NCI-H1417 (cell line): ENCODE measurements at places on chromosomes 4 and X.
A peak's percentile ranks its signal among the peaks of the same experiment; 100 is the strongest.

DNA sequence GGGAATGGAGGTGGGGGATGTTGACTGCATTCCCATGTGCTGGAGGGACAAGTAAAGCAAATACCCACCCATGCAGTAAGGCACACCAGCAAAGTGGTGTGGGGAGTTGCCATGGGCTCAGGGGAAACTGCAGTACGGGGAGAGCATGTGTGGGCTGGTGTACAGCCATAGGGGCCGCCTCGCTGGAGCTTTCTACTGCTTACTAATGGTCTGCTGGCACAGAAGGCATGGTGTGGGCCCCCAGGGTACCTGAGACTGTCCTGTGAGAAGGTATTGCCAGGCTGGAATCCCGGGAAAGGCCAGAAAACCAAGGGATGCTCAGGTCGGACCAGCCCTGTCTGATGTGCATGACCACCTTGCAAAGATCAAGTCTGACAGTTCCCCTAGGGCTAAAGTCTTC, 199.1 kb downstream of the ARHGEF9 start:
- no peak for DNase-seq

GRCh38 chr4:127708985-127709384, 21.2 kb upstream of the SLC25A31 start:
- DNase-seq, result no peak

GRCh38 chr4:37835806-37836205, 9.3 kb downstream of the PGM2 start:
- no peak for DNase-seq

DNA sequence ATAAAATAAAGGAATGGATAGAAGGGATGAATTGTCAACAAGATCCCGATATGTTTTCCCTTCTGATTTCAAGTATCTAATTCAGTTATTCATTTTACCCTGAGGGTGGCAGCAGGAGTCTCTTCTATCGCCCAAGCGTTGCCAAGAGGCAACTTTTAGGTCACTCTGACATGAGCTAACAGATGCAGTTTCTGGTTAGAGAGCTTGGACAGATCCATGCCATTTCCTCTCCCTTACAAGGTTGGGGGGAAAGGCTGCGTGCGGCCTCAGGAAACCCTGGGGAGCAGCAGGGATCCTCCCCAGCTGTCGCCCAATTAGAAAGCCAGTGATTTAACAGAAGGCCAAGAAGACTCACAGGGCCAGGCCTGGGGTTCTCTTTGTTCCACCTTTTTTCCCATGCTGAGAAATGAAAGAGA, 35.3 kb upstream of the WAS start:
- no peak for DNase-seq

GRCh38 chr4:162732876-162733275, 433.8 kb downstream of the NAF1 start:
- no peak for DNase-seq

- DNase-seq, result no peak
These were observed 1176.7 kb downstream of the NLGN4X start for GRCh38 chrX:5051831-5052491.

DNA sequence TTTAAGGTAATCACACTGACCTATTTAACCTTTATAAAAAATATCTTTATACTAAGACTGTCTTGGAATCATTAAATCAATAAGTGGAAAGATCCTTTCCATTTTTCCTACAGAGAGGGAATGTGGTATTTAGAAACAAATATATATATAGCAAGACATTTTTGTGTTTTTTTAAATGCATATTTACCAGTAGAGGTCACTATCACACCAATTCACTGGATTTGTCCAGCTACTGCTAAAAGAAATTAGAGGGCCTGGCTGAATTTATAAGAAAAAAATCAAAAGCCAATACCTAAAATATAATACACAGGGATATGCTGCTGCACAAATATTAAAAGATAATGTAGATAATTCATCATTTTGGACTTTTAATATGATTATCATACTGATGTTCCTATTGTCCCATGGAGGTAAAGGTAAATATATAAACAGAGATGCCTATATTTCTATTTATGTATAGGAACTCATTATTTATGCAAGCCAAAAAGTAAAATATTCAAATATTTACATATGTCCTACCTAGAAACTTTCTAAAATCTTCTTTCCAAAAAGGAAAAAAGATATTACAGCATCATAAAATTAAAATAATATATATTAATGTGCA, 69.5 kb downstream of the PDE5A start:
- peak; percentile 2 for DNase-seq

- DNase-seq, result no peak
These were observed 12.2 kb upstream of the AMOT start for GRCh38 chrX:112852851-112853250.

DNA sequence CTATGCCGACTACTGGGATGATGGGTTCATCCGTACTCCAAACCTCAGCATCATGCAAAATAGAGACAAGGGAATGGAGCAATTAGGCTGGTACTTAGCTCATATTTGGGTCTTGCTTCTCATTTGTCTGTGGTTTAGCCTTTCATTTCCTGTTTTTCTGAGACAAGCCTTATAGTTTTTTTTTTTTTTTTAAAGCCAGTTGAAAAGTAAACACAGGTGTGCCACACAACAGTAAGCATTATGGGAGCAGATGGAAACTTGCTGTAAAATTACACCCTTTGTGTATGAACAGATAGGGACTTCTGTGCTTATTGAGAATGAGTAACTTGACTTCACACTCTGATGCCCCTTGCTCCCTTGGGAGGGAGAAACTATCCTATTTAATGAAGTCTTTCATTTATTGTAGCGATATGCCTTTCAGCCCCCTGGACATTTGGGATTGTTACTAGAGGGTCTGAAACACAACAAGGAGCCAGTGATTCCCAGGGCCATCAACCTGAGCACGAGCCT, 13.7 kb downstream of the RASSF6 start:
- DNase-seq, result peak; percentile 83

GRCh38 chr4:169132561-169133305, 122.7 kb upstream of the CBR4 start:
- no peak for DNase-seq

GRCh38 chr4:123545667-123546572, 149.3 kb downstream of the SPRY1 start:
- peak; percentile 7 for DNase-seq

DNA sequence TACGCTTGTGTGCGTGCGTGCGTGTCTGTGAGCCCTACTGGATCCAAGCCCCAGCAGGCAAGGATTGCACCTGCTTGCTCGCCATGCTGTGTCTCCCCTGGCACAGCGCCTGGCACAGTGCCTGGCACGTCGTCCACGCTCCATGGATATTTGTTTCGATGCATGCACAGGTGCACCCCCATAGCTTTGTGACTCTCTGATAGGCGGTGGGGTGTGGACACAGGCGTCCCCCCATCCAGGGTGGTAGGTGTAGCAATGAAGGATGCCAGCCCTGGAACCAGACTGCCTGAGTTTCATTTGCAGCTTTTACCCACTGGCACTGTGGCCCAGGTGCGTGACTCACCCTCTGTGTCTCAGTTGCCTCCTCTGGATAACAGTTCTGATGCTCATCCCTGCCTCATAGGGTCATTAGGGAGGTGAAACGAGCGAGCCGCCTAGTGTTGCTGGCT, 20.2 kb downstream of the PIGG start:
- no peak for DNase-seq

- DNase-seq, result no peak
These were observed 20.6 kb downstream of the WFS1 start for GRCh38 chr4:6290256-6290655.

- DNase-seq, result no peak
These were observed 48.5 kb upstream of the EGFL6 start for GRCh38 chrX:13520936-13521335.

- DNase-seq, result no peak
These were observed 83.0 kb downstream of the MAGEB17 start for GRCh38 chrX:16250296-16250695.

- DNase-seq, result no peak
These were observed 28.9 kb downstream of the AFF1 start for GRCh38 chr4:86963697-86964096.

GRCh38 chrX:121569609-121570008, 522.2 kb downstream of the GLUD2 start:
- DNase-seq, result no peak

- no peak for DNase-seq
These were observed 305.3 kb downstream of the TRIML1 start for GRCh38 chr4:188444500-188444899.

DNA sequence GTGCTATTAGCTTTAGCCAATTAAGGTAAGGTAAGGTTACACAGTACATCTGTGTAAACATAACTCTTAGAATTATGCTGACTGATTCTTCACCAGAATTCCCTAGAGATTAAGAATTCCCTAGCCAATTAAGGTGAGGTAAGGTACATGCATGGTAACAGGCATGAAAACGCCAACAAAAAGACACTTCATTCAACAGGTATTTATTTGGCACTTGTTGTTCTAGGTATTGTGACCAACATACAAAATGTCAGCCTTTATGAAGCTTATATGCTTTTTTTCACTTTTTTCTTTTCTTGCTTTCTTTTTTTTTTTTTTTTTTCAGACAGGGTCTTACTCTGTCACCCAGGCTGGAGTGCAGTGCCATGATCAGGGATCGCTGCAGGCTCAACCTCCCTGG, 47.2 kb downstream of the EDNRA start:
- peak; percentile 36 for DNase-seq

- no peak for DNase-seq
These were observed 46.1 kb upstream of the CTSO start for GRCh38 chr4:155999725-156000124.

- no peak for DNase-seq
These were observed 102.6 kb downstream of the DHRSX start for GRCh38 chrX:2398064-2398656.

DNA sequence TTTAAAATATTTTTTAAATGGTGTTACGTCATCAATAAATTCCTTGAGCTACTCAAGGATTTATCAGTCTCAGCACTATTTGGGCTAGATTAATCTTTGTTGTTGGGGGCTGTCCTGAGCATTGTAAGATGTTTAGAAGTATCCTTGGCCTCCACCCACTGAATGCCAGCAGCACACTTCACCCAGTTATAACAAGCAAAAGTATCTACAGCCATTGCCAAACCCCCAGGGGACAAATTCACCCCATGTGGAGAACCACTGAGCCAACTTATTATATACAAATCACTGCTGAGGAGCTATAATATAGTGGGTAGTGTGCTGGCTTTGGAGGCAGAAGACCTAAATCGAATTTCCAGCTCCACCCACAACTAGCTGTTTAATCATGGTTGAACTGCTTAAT, 58.3 kb downstream of the ATP10D start:
- no peak for DNase-seq

- DNase-seq, result peak; percentile 53
These were observed 824 bp upstream of the UGDH start for GRCh38 chr4:39528061-39528465.

- no peak for DNase-seq
These were observed 22.5 kb downstream of the MMGT1 start for GRCh38 chrX:135951291-135951690.

DNA sequence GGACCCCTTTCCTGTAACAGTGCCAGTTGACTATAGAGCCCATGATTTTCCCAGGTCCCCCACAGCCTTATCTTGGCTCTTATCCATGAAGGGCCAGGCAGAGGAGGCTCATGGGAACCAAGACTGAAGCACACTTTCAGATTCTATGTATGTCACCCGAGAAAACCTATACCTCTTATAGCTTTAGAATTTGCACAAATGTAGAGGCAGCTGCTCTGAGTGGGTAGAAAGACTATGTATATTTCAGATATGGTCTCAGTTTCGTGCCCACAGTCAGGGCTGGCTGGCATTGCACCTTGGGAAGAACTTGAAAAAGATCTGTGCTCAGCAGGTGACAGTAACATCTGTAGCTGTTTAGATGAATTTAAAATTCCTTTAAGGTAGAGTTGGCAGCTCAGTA, 8.3 kb upstream of the LNX1 start:
- DNase-seq, result no peak

DNA sequence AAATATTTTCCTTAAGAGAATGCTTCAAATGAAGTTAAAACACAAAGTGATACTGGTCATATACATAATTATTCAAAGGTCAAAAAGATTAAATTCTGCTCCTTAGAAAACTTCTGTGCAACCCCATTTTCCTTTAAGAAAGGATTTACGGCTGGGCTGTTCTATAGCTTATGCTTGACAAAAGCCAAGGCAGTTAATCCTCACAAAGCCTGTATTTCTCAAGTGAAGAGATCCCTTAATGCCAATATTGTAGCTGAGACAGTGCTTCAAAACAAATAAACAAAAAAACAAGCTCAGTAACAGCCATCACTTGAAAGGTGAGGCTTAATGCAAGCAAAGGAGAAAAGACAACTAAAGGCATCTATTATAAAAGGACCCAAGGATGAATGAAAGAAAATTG, 42.5 kb downstream of the BTC start:
- no peak for DNase-seq

GRCh38 chrX:23978491-23978890, 48.5 kb downstream of the KLHL15 start:
- DNase-seq, result no peak

GRCh38 chr4:2638730-2639129, 102.3 kb downstream of the FAM193A start:
- DNase-seq, result no peak

- no peak for DNase-seq
These were observed 161.9 kb downstream of the TLL1 start for GRCh38 chr4:166034965-166035364.

DNA sequence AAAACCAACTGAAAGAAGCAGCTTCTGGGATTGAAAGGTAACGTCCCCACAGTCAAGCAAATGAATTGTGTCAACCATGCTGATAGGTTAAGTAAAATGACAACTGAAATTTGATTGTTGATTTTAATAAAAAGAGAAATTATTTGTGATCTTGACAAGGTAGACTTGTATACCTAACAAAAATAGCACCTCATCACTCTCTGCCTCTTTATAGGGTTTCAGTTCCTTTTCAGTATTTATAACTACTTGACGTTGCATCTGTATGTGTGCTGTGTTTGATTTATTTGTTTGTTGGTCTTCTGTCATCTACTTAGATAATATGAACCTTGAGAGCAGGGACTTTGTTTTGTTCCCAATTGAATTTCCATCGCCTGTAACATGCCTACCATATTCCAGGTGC, 7.9 kb upstream of the PPP3CA start:
- DNase-seq, result no peak

DNA sequence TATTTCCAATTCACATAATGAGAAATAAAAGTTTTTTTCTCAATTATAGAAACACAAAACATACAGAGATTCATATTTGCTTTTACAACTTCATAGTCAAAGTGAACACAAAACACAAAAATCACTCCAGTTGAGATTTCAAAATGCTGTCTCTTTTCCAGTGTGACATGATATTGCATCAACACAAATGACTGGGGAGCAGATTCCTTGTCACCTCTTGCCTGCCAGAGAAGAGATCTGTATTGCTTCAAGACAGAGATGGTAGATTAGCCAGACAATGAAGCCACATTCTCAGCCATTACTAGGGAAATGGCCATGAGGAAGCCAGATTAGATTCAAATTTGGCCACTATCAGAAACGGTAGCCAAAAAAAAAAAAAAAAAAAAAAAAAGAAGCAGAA, 2313.1 kb upstream of the AGA start:
- no peak for DNase-seq

GRCh38 chrX:14362721-14363120, 166.6 kb upstream of the GLRA2 start:
- DNase-seq, result no peak

- peak; percentile 95 for DNase-seq
These were observed 82.6 kb downstream of the HADH start for GRCh38 chr4:108072300-108072699.

GRCh38 chr4:7389719-7390118, 45.0 kb downstream of the PSAPL1 start:
- DNase-seq, result no peak

- DNase-seq, result no peak
These were observed 60.4 kb downstream of the SHROOM2 start for GRCh38 chrX:9846631-9847030.
